ENCODE measurements at places on chromosomes 1 and 21. TPM values are rescaled to one million over a fixed set of nuclear protein-coding genes. Genes with fewer than 3 reads are reported as not detected.

The CLCA1 gene
- not detected for total RNA-seq

DNA sequence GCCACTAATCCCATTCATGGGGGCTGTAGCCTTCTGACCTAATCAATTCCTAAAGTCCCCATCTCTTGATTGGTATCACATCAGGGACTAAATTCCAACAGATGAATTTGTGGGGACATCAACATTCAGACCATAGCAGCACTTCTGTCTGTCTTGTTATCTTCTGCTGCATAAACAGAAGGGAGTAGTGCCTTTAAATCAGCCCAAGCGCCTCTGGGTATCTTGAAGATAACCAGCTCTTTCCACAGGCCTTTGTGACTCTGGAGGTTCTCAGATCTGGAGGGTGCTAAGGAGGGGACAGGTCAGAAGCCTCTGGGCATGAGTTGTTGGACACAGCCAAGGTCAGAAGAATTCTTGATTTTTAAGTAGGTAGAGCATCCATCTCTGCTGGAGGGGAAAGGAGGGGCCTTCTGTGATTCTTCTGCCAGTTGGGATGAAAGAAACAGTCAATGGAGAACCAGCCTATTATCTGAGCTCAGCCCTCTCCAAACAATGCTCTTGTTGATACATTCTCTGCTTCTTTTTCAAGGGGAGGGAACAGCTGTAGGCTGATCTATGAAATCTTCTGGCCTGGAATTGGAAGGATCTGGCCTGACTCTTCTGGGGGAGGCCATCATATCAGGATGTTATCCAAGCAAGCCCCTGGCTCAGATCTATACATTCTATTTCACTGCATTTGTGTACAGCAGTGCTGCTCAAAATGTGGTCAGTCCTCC, 31.3 kb upstream of the LRIG2 start:
- no peak for DNase-seq
- no peaks in the 10 kb centered on the region for H3K36me3 ChIP-seq
- no peak overlapping the region for H3K27ac ChIP-seq
- peaks cover 2% of the 10 kb centered on the region for H3K27me3 ChIP-seq
- H3K4me1 ChIP-seq: peaks cover 21% of the 10 kb centered on the region

DNA sequence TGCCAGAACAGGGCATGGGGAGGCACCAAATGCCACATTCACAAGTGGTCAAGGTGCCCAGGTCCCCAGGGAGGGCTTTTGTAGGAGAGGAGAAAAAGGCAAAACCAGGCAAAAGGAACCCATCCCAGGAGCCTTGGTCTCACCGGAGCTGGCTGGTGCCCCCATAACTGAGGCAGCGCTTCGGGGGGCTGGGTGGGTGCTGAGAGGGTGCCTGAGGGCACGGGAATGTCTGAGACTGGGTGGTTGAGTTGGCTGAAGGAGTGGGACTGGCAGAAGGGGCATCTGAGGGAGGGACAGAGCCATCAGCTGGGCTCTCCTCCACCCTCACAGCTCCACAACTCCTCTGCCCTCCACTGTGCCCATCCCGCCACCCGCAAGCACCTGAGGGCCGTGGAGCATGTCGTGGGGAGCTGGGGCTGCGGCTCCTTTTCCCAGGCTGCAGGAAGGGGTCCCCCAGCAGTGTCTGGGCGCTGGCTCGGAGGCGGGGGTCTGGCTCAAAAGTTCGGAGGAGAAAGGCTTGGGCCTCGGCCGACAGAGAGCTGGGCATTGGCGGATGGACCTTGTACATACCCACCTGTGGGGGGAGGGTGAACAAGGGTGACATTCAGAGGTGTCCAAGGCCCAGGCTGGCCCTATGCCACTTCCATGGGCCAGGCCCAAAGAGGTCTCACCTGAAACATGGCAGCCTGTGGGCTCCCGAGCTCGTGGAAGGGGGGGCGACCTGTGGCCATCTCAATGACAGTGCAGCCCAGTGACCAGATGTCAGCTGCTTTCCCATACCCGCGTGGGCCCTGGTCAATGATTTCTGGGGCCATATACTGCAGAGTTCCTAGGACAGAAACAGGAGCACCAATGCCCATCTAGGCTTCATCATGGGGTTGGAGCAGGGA, 8.5 kb downstream of the MAP3K6 start:
- H3K27me3 ChIP-seq: no peaks in the 10 kb centered on the region
- H3K4me1 ChIP-seq: peaks cover 38% of the 10 kb centered on the region
- H3K4me3 ChIP-seq: no peak overlapping the region

- H3K27ac ChIP-seq: no peak overlapping the region
- H3K36me3 ChIP-seq: no peaks in the 10 kb centered on the region
- H3K4me3 ChIP-seq: no peak overlapping the region
- no peak for DNase-seq
- H3K4me1 ChIP-seq: peaks cover 5% of the 10 kb centered on the region
These were observed 5.6 kb upstream of the COG2 start for GRCh38 chr1:230636575-230637148.

GRCh38 chr1:16043521-16043920, at the start of gene CLCNKB:
CLCNKB (plus strand) TSS chr1:16043782; CDS start chr1:16044493, 711 bp downstream.
- no peak for DNase-seq
- H3K27ac ChIP-seq: no peak within 1 kb of the TSS
- no peak within 1 kb of the TSS for H3K4me3 ChIP-seq
- no peaks in the 10 kb centered on the region for H3K36me3 ChIP-seq

All from activated naive CD4-positive, alpha-beta T cell treated with anti-CD3 and anti-CD28 coated beads for 36 hours (primary cell).